ENCODE measurements at places on chromosomes 2 and 18. TPM values are rescaled to one million over a fixed set of nuclear protein-coding genes. Genes with fewer than 3 reads are reported as not detected.

DNA sequence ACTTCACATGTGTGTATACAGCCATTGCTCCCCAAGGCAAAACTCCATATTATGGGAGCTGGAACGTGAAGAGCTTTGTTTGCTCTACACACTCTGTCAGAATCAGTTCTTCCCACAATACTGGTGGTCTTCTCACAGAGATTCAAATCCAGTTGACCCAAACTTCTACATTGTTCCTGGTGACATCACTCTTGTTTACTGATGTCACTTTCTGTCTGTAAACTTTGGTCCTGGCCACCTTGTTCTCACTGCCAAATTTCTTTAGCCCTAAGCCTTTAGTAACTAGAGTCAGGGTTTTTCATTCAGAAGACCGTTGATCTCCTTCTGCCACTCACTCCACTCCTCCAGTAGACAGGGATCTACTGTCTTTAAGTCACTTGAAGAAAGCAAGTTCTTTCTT, 386.0 kb upstream of the ZEB2 start:
- no peak overlapping the region for H3K27ac ChIP-seq
- H3K36me3 ChIP-seq, result no peaks in the 10 kb centered on the region
- H3K4me1 ChIP-seq, result no peaks in the 10 kb centered on the region
- no peak overlapping the region for H3K4me3 ChIP-seq

GRCh38 chr18:34207344-34207851, 17.3 kb downstream of the NOL4 start:
- H3K27ac ChIP-seq, result no peak overlapping the region
- no peak overlapping the region for H3K4me3 ChIP-seq
- H3K4me1 ChIP-seq, result no peaks in the 10 kb centered on the region

GRCh38 chr2:51145761-51146160, 113.8 kb upstream of the NRXN1 start:
- no peak for DNase-seq
- H3K4me3 ChIP-seq, result no peak overlapping the region
- no peaks in the 10 kb centered on the region for H3K36me3 ChIP-seq

DNA sequence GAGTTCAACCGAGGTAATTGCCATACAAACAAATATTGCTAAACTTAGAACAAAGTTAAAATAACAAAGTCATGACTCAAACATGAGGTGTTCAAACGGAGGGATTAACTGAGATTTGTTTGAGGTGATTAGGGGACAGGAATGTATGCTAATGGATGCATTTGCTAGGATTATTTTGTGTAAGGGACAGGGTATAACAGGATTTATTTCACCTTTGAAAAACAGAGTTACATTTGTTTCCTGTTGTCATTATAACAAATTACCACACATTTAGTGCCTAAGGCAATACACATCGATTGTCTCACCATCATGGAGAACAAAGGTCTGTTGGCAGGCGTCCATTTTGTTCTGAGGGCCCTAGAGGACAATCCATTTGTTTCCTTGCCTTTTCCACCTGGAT, 304.3 kb upstream of the CNTNAP5 start:
- DNase-seq, result no peak
- no peak overlapping the region for H3K27ac ChIP-seq
- H3K4me3 ChIP-seq, result no peak overlapping the region

GRCh38 chr18:21389903-21390302, 147.9 kb downstream of the GREB1L start:
- no peak overlapping the region for H3K4me3 ChIP-seq
- no peak overlapping the region for H3K27ac ChIP-seq
- no peak for DNase-seq
- H3K36me3 ChIP-seq, result no peaks in the 10 kb centered on the region
- H3K27me3 ChIP-seq, result no peaks in the 10 kb centered on the region

DNA sequence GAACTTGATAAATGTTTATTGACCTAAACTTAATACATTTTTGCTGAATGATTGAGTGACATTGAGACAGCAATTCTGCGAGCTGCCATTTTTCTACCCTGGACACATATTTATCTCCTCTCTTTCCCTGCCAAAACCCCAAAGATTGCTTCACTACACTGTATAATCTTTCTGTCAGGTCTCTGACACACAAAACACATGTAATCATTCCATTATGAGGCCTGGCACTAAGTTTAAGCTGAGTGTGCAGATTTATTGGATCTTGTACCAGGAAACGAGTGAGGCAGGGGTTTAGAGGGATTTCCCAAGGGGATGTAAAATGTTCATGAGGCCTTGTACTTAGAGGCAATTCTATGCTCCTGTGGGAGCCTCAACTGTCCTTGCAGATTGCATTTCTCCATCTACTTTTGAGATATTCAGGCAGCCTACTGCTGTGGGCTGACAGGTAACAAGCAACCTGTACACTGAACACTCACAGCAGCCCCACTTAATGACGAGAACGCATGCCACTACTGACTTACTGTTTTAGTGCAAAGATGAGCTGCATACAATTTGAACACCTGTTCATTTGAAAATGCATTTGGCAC, 13.7 kb upstream of the OSR1 start:
- no peaks in the 10 kb centered on the region for H3K4me1 ChIP-seq
- no peaks in the 10 kb centered on the region for H3K27me3 ChIP-seq
- no peak for DNase-seq
- H3K27ac ChIP-seq, result no peak overlapping the region
- H3K36me3 ChIP-seq, result no peaks in the 10 kb centered on the region

DNA sequence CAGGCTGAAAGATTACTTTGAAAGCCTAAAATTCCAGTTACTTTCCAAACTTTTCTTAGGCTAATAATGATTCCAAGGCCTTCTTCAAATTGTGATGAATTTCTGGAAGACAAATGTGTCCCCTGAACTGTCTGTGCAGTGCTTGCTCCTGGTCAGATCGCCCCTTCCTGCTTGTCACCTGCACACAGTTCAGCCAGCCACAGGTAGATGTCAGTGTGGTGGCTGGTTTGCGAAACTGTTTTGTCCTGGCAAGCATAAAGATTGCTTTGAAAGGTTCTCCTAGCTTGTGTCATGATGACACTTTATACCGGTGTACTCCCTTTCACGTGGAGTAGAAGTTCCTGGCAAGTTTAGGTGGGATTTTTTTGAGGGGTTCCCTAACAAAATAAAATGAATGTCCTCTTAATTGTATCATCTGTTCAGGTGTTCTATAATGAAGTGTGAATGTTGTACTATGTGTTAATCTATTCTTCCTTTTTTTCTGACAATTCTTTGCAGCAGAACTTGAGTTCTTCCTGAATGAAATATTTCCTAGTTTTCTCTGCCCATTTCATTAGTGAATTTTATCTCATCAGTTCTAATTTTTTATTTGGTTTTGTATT, 298.8 kb downstream of the ZNF407 start:
- H3K36me3 ChIP-seq, result no peaks in the 10 kb centered on the region
- H3K4me3 ChIP-seq, result no peak overlapping the region
- no peak for DNase-seq
- H3K27ac ChIP-seq, result no peak overlapping the region

DNA sequence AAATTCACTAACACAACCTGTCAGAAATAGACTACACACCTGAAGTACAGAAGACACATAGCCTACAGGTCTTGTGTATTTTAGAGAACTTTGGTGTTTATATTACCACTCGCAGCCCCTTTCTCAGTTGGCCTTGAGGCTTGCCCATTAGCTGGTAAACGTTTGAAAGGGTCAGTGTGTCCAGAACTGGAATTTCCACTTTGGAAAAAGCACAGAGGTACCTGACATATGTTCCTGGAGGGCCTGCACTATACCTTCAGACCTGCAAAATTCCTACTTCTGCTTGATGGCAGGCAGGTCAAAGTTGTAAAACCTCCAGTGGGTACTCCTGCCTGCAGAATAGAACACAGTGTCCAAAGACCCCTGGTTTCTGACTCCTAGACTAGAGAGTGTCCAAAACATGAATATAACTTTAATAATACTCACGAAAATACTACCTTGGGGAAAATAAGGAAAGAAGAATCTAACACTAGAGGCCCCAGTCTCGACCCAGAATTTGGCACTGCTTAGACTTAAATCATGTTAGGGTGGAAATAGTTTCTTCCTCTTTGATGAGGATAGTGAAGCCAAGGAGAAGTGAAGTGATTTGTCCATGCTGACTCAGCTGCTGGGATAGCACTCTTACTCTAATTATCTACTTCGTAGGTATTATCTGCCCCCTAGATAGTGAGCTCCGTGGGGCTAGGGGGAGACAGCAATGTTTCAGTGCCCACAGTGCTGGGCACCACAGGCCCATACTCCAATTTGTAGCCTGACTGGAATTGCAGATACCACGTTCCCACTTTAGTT, 2.8 kb downstream of the KCTD1 start:
- no peaks in the 10 kb centered on the region for H3K27me3 ChIP-seq
- no peak for DNase-seq
- no peak overlapping the region for H3K4me3 ChIP-seq
- H3K27ac ChIP-seq, result no peak overlapping the region
- H3K36me3 ChIP-seq, result no peaks in the 10 kb centered on the region
- H3K4me1 ChIP-seq, result peaks cover 12% of the 10 kb centered on the region

DNA sequence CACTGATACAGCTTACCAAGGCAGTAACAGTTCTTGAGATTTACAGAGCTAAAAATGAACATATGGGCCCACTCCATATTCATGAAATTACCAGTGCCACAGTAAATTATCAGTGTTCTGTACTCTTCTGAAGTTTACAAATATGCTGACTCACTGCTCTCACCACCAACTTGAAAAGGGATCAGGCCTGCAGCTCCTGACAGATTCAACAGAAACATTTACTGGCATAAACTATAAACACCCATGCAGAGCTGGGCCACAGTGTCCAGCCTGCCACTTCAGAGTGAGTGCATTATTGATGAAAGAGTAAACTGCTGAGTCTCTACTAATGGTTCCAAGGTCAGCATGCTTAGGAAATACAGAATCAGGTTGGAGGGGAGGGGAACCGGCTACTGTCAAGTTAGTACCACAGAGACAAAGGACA, 83.1 kb downstream of the FARSB start:
- DNase-seq, result no peak
- no peak overlapping the region for H3K4me3 ChIP-seq
- peaks cover 19% of the 10 kb centered on the region for H3K36me3 ChIP-seq
- no peak overlapping the region for H3K27ac ChIP-seq
- H3K4me1 ChIP-seq, result peaks cover 4% of the 10 kb centered on the region

Gene SCYGR4
- total RNA-seq, result not detected

DNA sequence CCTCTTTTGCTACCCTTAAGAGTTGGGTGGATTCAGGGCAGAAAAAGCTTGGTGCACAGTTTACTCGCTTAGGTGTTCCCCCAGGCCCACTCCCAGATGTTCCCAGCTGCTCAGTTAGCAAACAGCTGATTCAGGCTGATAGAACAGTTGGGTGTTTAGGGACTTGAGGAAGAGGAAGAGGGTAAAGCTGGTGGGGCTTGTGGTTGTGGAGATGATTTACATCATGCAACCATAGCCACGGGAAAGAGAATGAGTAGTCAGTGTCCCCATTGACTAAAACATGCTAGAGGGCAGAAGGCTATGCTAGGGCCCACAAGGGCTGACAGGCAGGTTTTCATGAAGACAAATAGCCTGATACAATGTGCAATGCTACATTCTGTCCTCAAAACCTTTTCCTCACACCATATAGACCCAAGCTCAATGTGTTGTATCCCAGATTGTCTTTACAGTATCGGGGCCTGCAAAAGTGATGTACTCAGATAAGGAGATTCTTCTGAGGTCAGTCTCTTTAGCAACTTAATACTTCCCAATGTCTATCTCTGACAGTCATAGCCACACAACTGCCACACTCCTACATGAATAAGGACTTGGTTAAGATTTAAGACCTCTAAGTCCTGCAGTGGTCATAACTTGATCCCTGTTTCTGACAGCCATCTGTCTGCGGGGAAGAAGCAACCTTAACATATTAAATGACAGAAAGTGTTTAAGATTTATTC, 15.6 kb downstream of the COLEC12 start:
- no peak overlapping the region for H3K27ac ChIP-seq
- no peaks in the 10 kb centered on the region for H3K27me3 ChIP-seq
- no peak overlapping the region for H3K4me3 ChIP-seq
- DNase-seq, result no peak

Gene TP53I3
- 1.6 TPM for total RNA-seq

- H3K4me3 ChIP-seq, result no peak overlapping the region
- no peaks in the 10 kb centered on the region for H3K36me3 ChIP-seq
- no peaks in the 10 kb centered on the region for H3K4me1 ChIP-seq
Observed at GRCh38 chr2:128447538-128447995, 128.9 kb upstream of the HS6ST1 start.

DNA sequence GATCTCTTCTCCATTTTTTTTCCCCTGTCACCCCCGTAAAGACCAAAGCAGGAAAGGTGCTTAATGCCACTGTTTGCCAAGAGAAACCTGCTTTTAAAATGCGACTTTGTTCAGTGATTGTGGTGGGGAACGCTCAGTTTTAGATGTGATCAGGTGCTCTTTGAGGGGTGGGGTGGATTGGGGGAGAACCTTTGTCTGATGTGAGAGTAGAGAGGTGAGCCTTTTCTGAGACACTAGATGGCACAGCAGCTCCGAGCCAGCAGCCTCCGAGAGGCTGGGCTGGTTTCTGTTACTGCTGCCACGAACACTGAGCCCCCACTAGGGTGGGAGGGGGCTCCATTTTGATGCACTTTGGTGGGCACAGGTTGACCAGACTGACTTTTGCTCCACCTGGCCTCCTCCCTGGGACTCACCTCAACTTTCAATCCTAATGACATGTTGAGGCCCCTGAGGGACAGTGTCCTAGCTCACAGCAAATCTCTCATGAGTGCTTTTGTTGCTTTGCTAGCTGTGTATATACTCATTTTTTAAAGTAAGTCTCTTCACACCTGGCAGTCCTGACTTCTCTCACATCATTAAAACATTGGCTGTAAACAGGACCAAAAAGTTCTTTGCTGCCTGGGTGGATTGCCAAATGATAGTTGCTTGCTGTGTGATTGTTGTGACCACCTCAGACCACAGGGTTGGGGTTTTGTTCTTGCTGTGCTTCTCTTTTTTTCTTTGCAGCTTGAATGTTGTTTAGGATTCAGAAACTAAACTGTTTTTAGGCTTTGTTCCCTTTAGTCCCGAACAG, 98.2 kb upstream of the MAP3K20 start:
- no peak overlapping the region for H3K27ac ChIP-seq
- DNase-seq, result no peak
- H3K36me3 ChIP-seq, result no peaks in the 10 kb centered on the region
- H3K27me3 ChIP-seq, result no peaks in the 10 kb centered on the region
- H3K4me3 ChIP-seq, result no peak overlapping the region
- H3K4me1 ChIP-seq, result no peaks in the 10 kb centered on the region

Gene BOLL
- not detected for total RNA-seq

Gene RNMT
- total RNA-seq, result 6.4 TPM

DNA sequence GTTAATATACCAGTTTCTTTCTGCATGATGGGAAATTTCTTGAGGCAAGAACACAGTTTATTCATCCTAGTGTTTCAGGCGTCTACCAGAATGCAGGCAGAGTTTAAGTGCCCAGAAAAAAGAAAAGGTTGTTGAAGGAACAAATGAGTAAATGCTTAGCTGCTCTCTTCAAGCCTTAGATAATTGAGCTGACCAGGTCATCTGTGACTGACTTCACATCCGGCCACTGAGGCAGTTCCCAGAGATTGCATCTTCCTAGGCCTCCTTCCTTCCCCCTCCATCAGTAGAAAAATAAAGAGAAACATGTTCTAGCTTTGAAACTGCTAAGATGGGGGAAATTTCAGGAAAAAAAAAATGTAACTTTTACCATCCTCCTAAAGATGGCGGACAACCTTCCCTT, 9.4 kb upstream of the TMEM163 start:
- H3K27me3 ChIP-seq, result no peaks in the 10 kb centered on the region
- no peaks in the 10 kb centered on the region for H3K36me3 ChIP-seq
- H3K4me1 ChIP-seq, result no peaks in the 10 kb centered on the region
